DMS79 (cell line): ENCODE measurements at places on chromosomes 7 and 10.
A peak's percentile ranks its signal among the peaks of the same experiment; 100 is the strongest.

- no peak for DNase-seq
Measured at GRCh38 chr7:129748356-129749109, 137.0 kb downstream of the NRF1 start.

DNA sequence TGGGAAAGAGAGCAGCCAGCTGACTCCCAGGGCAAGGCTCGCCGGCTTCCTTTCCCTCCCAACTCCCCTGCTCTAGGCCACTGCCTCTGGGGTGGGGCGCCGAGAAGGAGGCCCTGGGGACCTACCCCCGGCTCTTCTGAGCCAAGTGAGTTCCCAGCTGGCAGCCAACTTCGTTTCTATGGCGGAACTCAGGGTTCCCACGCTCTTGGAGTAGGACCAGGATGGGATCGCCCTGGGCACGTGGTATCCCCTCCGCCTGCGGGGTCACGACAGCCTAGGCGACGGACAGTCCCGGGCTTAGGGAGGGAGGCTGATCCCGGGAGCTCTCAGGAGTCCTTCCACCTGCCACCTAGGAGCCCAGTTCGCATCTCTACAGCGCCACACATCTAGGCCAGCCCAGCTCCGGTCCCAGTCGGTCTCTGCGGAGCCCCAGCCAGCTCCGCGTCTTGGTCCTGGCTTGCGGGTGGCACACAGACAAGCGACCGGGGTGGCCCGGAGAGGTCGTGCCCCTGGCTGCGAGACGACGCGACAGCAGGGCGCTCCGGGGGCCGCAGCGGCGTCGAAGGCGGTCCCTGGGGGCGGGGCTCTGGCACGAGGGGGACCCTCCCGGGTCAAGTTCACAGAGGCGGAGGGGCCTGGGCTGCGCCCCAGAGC lies 20.5 kb upstream of the GATA3 start:
- DNase-seq, result no peak

GRCh38 chr10:94398762-94399161 lies 3.6 kb upstream of the TBC1D12 start:
- no peak for DNase-seq

DNA sequence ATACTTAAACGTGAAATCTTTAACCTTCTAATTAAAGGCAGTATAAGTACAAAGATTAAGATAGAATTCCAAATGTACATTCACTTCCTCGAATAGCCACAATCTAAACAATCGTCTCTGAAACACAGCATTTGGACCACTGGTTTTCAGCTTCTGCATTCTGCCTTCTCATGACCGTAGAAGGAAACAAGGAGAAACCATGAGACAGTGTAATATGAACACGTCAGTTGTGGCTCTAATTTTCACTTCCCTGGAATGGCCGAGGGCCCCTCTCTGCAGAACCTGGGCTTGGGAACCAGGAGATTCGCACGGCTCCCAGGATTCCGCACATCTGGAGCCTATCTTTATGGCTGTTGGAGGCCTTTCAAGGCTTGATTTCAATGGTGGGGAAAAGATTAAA lies 189.3 kb downstream of the KLF6 start:
- no peak for DNase-seq

GRCh38 chr10:126525326-126525725 lies 137.0 kb upstream of the ADAM12 start:
- no peak for DNase-seq

DNA sequence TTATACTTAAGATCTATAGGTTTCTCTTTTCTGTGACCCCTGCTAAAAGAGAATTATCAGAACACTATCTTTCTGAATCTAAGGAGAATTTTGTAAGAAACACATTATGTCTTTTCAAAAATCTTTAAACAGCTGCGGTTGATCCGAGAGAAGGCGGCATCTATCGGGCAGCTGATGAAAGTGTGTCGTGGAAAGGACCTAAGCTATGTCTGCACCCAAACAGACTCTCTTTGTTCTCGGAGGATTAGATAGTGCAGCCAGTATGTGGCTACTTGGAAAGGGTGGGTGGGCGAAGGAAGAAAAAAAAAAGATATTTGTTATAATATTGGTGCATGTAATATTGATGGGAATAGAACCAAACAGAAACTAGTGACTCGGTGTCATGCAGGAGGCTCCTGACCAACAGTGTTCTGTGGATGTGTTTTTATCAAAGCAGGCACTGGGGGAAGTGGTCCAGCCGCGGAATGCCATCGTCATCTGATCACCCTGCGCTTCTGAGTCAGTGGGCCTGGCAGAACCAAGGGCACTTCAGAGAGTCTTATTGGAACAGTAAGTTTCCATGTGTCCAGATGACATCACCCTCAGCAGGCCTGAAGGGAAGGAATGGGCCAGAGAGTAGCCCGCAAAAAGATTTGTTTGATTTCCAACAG lies 509.7 kb upstream of the AKR1E2 start:
- DNase-seq, result no peak

DNA sequence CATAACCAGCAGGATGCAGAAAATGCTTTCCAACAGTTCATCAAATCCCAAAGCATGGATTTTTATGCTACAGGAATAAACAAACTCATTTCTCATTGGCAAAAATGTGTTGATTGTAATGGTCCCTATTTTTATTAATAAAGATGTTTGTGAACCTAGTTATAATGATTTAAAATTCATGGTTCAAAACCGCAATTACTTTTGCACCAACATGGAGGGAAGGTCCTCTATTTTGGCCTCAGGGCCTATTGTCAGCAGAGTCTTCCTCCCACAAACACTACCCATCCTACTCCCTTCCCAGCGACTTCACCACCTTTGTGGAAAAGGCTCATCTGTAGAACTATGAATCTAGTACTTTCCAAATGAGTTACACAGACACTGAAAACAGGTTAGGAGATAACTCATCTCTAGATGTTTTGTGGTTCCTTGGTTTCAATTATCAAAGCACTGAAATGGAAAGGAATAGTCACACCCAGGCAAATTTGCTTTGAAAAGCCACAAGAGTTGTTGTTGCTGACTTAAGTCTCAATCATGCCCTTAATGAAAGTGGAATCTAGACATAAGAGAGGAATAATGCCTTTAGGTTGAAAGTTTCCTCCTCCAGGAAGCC lies 59.4 kb upstream of the FRMD4A start:
- no peak for DNase-seq

- no peak for DNase-seq
Measured at GRCh38 chr10:78830976-78831375, 237.8 kb upstream of the ZMIZ1 start.

GRCh38 chr10:133131734-133132472 lies 28.1 kb upstream of the KNDC1 start:
- peak; percentile 6 for DNase-seq

- peak; percentile 94 for DNase-seq
Measured at GRCh38 chr7:69837387-69838068, 239.3 kb downstream of the AUTS2 start.

GRCh38 chr10:54900584-54900983 lies 99.6 kb upstream of the PCDH15 start:
- no peak for DNase-seq

- DNase-seq, result no peak
Measured at GRCh38 chr7:15525652-15526263, 36.1 kb downstream of the AGMO start.

DNA sequence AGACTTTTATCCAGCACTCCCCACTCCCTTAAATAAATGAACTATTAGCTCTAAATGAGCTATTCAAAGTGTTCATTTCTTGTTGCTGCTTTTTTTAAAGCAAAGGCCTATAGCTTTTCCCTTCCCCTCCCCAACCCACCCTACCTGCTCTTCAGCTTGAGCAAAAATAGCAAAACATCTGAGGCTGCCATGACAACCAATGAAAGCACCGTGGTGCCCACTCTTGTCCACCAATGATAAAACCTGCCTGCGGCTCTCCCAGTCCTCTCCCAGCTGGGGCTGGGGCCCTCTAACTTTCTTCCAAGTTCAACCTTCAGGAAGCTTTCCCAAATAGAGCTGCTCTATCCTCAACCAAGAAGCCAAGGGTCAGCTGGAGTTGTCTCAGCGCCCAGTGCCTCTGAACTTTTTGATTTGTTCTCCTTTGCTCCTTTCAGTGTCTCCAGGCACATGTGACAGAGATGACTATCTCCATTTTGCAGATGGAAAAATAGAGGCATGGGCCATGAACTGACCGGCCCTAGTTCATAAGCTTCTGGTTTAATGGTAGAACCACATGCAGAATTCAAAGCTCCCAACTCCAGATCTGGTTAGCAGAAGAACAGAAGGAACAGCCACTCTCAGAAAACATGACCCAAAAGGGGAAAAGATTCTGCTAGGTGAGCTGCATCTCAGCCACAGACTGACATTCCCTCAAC lies 47.7 kb downstream of the PIK3AP1 start:
- no peak for DNase-seq

- no peak for DNase-seq
Measured at GRCh38 chr10:11261687-11262493, 244.2 kb downstream of the CELF2 start.

DNA sequence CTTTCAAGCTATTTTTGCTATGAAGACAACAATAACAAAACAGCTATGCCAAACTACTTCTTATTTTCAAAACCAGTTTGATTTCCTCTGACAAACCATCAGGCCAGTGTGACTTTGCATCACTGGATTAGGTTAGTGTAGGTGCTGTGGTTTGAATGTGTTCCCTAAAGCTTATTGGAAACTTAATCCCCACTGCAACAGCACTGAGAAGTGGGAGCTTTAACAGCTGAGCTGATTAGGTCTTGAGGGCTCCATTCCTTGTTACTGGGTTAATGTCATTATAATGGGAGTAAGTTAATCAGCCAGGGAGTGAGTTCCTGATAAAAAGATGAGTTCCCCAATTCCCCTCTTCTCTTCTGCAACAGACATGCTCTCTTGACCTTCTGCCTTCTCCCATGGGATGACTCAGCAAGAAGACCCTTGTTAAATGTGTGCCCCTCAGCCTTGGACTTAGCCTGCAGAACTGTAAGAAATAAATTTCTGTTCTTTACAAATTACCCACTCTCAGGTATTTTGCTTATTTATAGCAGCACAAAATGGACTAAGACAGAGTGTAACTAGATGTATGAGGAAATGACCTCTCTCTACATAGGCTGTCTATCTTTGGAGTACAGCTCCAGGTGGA lies 186.8 kb downstream of the CTTNBP2 start:
- DNase-seq, result no peak

- no peak for DNase-seq
Measured at GRCh38 chr7:102321351-102322201, 34.7 kb downstream of the SPDYE6 start.

GRCh38 chr10:123512901-123513775 lies 153.0 kb upstream of the GPR26 start:
- DNase-seq, result no peak

- DNase-seq, result no peak
Measured at GRCh38 chr10:51097546-51097945, 23.3 kb downstream of the PRKG1 start.

DNA sequence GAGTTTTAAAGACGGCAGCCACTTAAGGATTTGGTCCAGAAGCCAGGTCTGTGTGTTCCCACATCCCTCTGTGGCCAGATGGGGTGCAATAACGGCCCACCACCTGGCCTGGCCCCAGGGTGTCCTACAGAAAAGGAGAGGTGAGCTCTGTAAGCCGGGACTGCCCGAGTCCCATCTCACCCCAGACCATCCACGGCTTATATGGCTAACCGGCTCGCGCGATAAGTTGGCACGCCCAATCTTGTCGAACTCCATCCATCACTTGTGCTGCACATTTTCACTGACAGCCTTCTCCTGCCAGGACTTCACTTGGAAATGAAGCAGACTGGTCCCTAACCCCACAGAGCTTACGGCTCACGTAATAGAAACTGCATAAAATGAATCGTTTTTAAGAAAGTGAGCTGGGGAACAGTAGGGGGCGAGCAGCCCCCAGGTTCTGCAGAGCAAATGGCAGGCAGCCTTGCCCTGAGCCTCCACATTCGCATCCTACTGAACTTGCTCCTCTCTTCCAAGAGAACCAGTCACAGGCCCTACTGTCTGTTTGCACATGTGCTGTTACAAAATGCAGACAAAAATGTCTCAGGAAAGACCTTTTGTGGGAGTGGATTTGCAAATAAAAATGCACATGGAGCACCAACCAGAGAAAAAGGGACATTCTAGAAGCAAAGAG lies 98.2 kb downstream of the TNS3 start:
- no peak for DNase-seq

GRCh38 chr7:50822110-50822509 lies 39.4 kb upstream of the GRB10 start:
- no peak for DNase-seq

DNA sequence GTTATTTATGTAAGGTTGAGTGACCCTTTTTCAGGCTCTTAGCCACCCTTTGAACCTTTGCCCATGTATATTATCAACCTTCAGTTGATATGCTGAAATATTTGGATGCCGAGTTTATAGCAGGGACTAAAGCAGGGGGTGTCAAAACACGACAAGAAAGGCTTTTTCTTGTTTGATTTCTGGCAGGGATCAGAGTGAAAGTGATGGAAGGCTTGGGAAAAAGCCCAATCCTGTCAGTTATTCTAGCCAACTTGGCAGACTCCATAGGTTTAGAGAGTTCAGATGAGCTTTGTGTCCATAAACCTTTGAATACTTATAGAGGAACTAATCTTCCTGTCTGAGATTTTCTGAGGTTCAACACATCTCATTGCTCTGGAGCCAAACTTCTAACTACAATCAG lies 47.5 kb downstream of the INHBA start:
- DNase-seq, result no peak

GRCh38 chr7:47670729-47671128 lies 88.8 kb upstream of the TNS3 start:
- DNase-seq, result no peak
